ENCODE measurements at places on chromosomes 2 and 18.

GRCh38 chr2:32375228-32375892, 18.5 kb downstream of the BIRC6 start:
- no peak for DNase-seq

DNA sequence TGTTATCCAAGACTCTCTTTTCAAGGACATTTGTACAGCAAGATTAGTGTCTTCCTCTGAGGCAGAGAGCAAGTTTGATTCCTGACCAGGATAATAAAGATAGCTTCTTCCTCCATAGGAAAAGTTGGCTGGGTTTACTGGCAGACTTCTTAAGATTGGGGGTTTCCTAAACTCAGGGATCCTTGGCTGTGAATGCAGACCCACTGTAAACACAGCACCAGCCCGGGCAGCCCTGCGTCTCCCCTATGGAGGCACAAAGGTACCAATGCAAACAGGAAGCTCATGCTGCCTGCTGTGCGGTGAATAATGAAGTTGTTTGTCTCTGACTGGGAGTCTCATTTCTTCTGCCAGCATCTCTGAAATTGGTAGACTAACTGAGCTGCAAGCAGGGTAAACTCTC, 96.2 kb upstream of the ARHGAP28 start:
- DNase-seq, result no peak

- no peak for DNase-seq
These were observed 58.0 kb downstream of the MYL12B start for GRCh38 chr18:3319894-3320454.

DNA sequence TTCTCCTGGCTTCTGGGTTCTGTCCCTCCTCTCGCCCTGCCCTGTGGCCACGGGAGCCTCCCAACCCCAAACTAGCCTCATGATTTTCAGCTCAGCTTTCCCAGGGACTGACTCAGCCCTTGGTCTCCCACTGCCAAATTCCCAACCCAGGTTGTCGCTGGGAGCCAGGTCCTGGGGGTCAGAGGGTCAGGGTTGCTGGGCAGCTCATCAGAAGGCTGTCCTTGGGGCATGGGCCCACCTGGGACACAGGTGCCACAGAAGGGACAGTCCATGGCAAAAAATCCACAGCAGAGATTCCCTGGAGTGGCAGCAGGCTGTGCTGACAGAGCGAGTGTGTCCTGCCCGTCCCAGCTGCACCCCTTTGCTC, 180.4 kb downstream of the TWIST2 start:
- DNase-seq, result no peak

- DNase-seq, result no peak
These were observed 3.6 kb upstream of the DLX2 start for GRCh38 chr2:172106108-172106961.

- no peak for DNase-seq
These were observed 53.1 kb upstream of the ABCA12 start for GRCh38 chr2:215191477-215191876.

- DNase-seq, result no peak
These were observed 176.4 kb upstream of the ID2 start for GRCh38 chr2:8505311-8505920.

DNA sequence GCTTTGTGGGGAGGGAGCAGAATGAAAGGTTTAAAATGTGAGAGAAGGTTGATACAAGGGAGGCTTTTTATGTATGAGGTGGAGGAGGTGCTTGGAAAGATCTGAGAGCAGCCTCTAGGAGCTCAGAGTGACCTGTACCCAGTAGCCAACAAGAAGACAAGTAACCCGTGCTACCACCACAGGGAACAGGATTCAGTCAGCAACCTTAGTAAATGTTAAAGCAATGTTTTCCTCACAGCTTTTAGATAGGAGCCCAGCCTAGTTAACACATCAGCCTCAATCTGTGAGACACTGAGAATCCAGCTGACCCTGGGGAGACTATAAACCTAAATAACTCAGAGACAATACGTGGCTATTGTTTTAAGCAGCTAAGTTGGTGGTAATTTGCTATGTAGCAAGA, 194.9 kb upstream of the NT5C1B start:
- no peak for DNase-seq

DNA sequence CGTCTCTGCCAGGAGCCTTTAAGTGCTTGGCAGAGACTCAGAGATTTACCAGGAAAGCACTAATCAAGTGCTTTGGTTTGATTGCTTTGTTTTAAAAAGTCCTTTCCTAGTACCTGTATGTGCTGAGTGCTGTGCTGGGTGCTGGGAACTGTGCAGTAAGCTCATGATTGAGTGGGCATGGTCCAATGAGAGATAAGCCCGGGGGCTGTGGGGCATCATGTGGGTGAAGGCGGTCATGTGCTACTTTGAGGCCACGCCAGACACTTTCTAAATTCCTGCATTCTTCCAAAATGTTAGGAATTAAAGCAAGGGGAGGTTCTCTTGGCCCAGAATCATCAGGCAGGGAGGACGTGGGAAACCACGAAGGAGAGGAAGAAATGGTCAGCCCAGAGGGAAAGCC, 109.0 kb downstream of the ACAA2 start:
- no peak for DNase-seq

- DNase-seq, result no peak
These were observed 11.9 kb downstream of the NYAP2 start for GRCh38 chr2:225411452-225411851.

Data from naive B cell (primary cell).